ENCODE measurements at places on chromosomes 4 and X. TPM values are rescaled to one million over a fixed set of nuclear protein-coding genes. Genes with fewer than 3 reads are reported as not detected.
A peak's percentile ranks its signal among the peaks of the same experiment; 100 is the strongest.

GRCh38 chr4:3375688-3376087 lies 66.1 kb upstream of the HGFAC start:
- no peak overlapping the region for H3K27ac ChIP-seq
- H3K4me1 ChIP-seq, result peaks cover 26% of the 10 kb centered on the region
- no peak overlapping the region for H3K4me3 ChIP-seq

DNA sequence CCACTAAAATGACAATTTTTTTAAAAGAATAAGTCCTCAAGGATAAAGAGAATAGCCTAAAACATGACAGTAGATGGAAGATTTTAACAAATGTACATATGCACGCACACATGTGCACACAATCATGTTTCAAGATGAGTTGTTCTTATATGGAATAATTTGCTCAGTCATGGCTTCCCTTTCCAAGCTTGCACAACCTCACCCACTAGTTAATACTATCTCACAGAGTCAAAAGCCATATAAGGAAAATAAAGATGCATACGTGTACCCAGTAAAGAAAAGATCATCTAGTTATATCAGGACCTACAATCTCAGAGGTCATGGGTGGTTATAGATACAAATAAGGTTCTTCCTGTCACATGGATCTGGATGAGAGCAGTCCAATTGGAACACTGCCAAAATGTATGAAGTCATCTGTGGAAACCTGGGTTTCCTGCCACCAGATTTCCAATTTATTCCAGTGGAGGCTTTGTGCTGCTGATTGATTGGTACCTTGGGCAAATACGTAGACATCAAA lies 56.1 kb downstream of the FAM13A start:
- H3K27ac ChIP-seq, result no peak overlapping the region
- no peak for DNase-seq
- H3K4me1 ChIP-seq, result no peaks in the 10 kb centered on the region
- H3K36me3 ChIP-seq, result no peaks in the 10 kb centered on the region
- H3K27me3 ChIP-seq, result peaks cover 2% of the 10 kb centered on the region

Gene OTC
- not detected for total RNA-seq

DNA sequence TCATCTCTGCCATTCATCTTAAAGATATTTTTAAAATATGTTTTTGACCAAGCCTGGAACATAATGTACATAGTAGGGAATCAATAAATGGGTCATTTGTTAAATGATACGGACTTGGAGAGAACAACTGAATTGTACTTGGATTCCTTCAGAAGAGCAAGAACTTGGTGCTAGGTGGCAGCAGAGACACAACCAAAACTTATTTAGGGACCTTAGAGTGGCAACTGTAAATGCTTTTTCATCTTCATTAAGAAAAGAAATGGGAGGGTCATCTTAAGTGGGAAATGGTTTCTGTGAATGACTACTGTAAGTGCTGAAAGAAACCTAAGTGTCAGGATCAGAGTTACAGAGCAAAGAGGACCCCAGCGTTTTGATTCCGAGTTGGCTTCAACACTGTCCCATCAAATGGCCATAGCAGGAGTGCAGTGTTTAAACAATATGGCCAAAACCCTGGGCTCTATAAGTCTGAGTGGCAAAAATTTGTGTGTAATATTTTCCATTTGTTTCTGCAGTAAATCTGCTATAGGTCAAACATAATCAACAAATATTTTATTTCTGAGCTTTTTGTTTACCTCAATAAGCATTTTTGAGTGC lies 213.6 kb downstream of the PALLD start:
- no peak overlapping the region for H3K27ac ChIP-seq
- peaks cover 3% of the 10 kb centered on the region for H3K27me3 ChIP-seq
- H3K4me3 ChIP-seq, result no peak overlapping the region
- peak; percentile 22 for DNase-seq

- no peaks in the 10 kb centered on the region for H3K36me3 ChIP-seq
- H3K27ac ChIP-seq, result no peak overlapping the region
- H3K27me3 ChIP-seq, result peaks cover 35% of the 10 kb centered on the region
- peaks cover 5% of the 10 kb centered on the region for H3K4me1 ChIP-seq
- H3K4me3 ChIP-seq, result no peak overlapping the region
- peak; percentile 17 for DNase-seq
Measured at GRCh38 chr4:74675673-74676279, 118.5 kb downstream of the BTC start.

GRCh38 chrX:72114306-72114705 lies 17.4 kb downstream of the RTL5 start:
- no peak overlapping the region for H3K4me3 ChIP-seq
- H3K4me1 ChIP-seq, result no peaks in the 10 kb centered on the region
- peaks cover 48% of the 10 kb centered on the region for H3K27me3 ChIP-seq
- H3K36me3 ChIP-seq, result no peaks in the 10 kb centered on the region
- no peak overlapping the region for H3K27ac ChIP-seq
- no peak for DNase-seq

DNA sequence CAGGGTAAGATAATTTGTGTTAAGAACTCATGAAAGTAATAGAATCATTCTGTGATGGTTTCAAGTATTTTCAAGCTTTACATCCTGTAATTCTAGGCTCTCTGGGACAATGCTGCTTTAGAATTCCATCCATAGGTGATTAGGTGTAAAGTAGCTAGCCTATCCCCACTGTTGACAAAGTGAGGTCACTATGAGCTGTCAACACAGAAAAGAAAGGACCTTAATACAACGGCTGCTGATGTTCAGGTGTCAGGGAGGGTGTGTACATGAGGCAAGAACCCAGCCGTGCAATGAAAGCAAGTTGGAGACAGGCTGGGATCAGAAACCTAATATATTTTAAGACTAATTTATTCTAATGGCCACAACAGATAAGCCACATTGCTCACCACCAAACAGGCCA lies 36.8 kb upstream of the SH3RF1 start:
- no peaks in the 10 kb centered on the region for H3K36me3 ChIP-seq
- H3K27ac ChIP-seq, result no peak overlapping the region
- H3K4me3 ChIP-seq, result no peak overlapping the region
- H3K27me3 ChIP-seq, result peaks cover 2% of the 10 kb centered on the region

DNA sequence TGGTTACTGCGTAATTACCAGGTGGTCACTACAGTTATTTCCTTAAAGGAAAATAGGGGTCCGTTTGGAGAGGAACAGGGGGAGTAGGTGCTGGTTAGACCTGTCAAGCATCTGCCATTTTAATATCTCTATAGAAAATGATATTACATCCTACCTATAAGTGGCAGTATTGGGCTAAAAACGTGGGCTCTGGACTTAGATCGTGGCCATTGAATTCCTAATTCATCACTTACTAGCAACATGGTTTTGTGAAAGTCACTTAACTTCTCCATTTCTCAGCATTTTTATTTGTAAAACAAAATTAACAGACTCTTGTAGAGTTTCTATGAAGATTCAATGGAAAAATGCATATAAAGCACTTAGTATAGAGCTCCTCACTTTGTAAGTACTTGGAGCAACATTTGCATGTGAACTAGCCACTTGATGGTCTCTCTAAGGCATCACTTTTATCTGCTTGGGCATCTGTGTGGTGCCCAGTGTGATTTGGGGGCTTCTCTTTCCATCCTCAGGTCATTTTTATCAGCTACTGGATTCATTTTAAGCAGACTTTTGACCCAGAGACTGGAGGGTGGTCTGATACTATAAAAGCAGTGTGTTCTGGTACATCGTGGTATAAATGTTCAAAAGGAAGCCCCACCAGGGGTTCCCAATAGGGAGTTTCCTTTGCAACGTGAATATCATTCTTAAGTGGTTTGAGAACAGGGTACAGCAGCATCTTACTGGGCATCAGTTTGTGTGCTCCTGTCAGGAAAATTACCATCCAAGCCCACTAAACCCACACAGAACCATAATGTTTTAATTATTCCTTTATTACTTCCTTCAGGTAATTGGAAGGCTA lies 42.7 kb upstream of the RASSF6 start:
- H3K4me3 ChIP-seq, result no peak overlapping the region
- H3K36me3 ChIP-seq, result no peaks in the 10 kb centered on the region
- no peak overlapping the region for H3K27ac ChIP-seq
- no peaks in the 10 kb centered on the region for H3K27me3 ChIP-seq
- no peaks in the 10 kb centered on the region for H3K4me1 ChIP-seq

DNA sequence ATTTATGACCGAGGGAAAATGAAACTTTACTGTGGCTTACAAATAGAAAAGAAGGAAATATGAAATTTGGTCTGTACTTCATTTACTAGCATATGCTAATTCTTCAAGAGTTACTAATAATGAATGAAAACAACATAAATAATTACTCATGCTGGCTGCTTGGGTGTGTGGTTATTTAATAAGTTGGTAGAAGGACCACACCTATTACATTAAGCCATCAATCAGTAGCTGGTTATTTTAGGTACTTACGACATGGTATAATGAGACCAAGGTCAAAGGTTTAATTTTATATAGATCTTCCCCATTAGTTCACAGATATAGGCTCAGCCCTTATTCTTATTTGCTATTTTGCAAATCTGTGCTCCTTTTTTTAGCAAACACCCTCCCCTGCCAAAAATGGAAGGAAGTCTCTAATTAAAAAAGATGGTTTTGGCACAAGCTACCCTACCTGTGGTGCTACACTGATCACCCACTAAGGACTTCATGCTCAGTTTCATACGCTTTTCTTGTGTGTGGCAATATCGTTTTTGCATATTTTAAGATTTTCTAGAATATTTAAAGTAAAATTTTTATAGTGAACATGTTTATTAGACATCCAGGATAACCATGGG lies 14.1 kb downstream of the TMPRSS11D start:
- H3K27me3 ChIP-seq, result peaks cover 16% of the 10 kb centered on the region
- no peak for DNase-seq
- H3K27ac ChIP-seq, result no peak overlapping the region
- H3K36me3 ChIP-seq, result no peaks in the 10 kb centered on the region

GRCh38 chr4:5870701-5871100 lies 22.2 kb downstream of the CRMP1 start:
- H3K4me3 ChIP-seq, result no peak overlapping the region
- peaks cover 31% of the 10 kb centered on the region for H3K4me1 ChIP-seq
- H3K36me3 ChIP-seq, result no peaks in the 10 kb centered on the region
